Left kidney (tissue), 8 donors: ENCODE measurements at places on chromosomes 11 and 22. TPM values are rescaled to one million over a fixed set of nuclear protein-coding genes. Genes with fewer than 3 reads are reported as not detected.

DNA sequence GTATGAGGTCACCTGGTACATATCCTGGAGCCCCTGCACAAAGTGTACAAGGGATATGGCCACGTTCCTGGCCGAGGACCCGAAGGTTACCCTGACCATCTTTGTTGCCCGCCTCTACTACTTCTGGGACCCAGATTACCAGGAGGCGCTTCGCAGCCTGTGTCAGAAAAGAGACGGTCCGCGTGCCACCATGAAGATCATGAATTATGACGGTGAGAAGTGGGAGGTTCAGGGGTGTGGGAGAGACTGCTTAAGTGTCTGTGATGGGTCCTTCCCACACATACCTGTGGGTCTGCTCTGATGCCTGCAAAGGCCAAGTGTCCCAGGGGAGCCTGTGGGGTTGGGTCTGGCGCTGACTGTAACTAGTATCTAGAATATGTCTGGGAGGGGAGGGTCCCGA is 3.9 kb downstream of the APOBEC3G start:
- no peak for DNase-seq

Gene LRRC32
- 48.8 TPM for polyA plus RNA-seq

Gene SPA17
- polyA plus RNA-seq: 25.3 TPM

DNA sequence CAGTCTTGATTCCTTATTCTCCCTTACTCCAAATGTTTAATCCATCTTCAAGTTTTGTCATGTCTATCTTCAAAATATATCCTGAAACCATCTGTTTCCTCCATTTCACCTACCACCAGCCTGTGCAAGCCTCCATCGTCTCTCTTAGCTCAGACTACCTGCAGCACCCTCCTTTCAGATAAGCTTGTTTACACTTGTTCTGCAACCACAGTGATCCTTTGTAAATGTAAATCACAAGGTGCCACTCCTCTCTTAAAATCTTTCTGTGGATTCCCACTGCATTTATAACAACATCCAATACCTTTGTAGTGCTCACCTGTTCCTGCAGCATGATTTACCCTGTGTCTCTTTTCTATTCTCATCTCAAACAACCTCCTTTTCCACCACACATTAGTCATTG is 31.8 kb upstream of the GPR83 start:
- no peak for DNase-seq

DNA sequence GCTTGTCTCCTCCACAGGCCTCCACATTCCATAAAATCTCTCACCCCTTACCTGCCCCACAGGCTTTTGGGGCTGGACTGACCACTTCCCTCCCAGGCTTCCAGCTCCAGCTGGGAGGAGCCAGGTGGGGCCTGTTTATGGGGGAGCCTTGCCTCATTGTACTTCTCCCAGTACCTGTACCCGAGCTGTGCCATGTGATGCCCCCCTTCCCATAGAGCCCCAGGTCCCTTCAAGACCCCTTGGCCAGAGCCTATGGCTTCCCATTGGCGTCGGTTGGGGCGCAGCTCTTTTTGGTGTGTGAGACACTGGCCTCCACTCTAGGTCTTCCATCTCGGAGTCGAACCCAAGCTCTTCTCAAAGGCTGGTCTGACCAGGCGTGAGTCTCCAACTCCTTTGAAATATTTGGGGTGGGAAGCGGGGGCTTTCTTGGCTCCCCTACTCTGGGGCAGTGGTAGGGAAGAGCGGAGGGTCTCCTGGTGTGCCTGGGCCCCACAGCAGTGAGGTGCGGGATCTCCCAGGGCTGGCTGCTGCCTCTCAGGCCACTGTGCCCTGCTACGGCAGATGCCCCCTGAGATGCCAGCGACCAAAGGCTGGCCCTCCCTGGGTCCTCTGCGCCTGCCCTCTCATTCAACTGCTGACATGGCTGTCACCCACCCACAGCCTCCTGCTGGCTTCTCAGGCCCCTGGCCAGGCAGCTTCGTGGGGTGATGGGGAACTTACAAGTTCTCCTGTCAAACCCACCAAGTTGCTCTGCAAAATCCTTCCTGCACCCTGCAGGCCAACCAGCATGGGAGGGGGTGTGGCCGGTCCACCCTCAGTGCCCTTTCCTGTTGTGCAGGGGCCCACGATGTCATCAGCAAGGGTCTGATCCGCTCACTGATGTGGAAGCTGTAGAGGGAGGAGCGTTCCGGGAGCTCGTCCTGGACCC is 25.7 kb downstream of the DRICH1 start:
- DNase-seq: no peak

GRCh38 chr11:96969251-96969650 is 579.4 kb downstream of the JRKL start:
- DNase-seq: no peak

DNA sequence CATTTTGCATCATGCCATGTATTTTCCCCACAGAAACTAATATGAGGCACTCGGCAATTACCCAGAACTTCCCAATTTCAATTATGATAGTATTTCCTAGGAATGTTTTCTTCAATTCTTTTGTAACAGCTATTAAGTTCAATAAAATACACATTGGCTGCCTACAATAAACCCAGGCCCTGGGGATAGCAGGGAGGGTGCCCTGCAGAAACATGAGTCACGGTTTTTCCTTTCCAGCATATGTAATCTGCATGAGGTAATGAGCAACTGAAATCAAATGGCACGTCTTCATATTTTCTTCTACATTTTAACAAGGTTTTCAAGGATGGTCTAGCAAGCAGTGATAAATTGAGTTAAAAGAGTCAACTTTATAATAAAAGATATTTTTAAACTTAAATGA is 32.0 kb downstream of the GUCY1A2 start:
- DNase-seq: no peak

GRCh38 chr11:80937842-80938241 is 1497.0 kb upstream of the TENM4 start:
- no peak for DNase-seq

DNA sequence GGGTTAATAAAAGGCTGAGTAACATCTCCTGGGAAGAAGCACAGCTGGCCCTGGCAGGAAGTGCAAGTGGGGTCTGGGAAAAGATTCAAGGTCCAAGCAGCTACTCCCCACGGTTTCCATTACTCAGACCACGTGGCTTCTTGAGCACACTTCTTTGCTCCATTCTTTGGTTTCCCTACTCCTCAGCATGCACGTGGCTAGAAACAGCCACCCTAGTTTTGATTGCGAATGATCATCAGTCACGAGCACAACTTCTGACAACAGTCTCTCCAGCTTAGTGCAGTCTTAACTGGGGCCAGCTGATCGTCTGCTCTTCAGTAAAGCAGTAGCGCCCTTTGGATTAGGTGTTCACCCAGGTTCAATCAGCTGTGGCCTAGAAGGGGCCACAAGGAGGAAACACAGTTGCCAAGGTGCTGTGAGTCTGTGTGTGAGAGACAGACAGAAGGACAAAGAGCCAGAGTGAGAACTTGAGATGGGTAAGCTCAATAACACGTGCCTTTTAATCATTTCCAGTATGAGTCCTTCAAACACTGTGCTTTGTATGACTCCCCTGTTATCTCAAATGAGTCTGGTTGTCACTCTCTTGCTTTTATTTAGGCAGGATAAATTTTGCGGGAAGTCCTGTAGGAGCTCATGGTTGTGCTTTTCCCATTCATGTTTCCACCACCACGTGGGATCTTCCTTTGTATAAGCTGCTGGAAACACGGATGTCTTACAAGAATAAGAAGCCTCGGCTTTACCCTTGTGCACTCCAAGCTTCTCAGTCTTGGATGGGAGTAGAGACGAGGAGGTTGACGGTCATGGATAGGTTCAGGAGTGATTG is 901 bp upstream of the PARVA start:
- peak; percentile 50 for DNase-seq

DNA sequence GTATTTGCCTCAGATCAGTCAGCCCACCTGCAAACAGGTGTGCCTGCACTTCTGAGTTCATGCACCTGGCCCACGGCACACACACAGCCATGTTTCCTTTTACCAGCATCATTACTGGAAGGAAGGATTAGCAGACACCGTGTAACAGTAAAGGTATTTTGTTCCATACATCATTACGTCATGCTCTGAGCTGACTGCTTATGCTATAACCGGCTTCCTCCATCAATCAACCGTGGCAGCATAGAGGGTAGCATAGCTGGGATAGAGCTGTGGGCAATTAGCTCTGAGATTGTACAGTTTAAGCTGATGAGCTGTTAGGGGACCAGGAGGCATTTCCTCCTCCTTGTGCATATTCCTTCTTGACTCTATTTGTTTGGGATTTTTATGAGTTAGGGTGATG is 102.4 kb downstream of the ME3 start:
- no peak for DNase-seq

GRCh38 chr11:86459682-86460460 is 85.2 kb downstream of the CCDC81 start:
- no peak for DNase-seq

GRCh38 chr22:36761553-36762240 is 14.2 kb downstream of the IFT27 start:
- no peak for DNase-seq

DNA sequence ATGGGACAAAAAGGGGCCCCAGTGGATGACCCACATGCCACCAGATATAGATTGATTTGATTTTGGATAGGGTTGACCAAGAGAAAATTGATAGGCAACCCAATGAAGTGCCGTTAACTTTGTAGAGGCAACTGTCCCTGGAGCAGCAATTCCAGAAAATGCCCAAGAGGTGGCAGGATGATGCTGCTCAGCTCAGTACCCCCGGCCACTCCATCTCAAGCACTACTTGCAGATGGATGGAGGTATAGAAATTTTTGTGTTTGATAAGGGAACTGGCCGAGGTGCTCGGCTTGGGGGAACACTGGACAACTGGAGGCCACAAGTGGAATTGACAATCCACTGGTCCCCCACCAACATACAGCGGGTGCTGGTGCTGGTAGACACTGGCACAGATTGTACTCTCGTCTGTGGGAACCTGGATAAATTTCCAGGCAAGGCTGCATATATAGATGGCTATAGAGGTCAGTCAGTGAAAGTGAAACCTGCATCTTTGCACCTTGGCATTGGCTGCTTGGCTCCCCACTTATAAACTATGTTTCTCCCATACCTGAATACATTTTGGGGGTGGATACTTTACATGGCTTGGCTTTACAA is 86.3 kb downstream of the CCDC83 start:
- DNase-seq: no peak

Gene PGM2L1
- 4.4 TPM for polyA plus RNA-seq

- no peak for DNase-seq
Observed at GRCh38 chr11:131195661-131196517, 174.5 kb upstream of the NTM start.

DNA sequence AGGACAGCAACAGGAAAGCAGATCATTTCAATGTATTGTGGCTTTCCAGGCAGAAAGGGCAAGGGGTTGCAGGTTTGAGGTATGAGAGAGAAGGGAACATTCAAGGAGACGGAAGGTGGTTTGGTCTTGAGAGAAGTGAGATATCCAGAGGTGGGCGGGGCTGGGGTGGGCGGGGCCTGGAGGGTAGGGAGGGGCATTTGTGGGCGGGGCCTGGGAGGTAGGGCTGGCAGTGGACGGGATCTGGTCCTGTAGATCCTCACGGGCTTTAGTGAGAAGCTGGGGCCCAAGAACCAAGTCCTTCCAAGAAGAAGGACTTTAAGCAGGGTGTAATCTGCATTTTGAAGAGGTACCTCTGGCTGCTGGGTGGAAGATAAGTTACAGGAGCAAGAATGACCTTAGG is 199.2 kb downstream of the MN1 start:
- no peak for DNase-seq

DNA sequence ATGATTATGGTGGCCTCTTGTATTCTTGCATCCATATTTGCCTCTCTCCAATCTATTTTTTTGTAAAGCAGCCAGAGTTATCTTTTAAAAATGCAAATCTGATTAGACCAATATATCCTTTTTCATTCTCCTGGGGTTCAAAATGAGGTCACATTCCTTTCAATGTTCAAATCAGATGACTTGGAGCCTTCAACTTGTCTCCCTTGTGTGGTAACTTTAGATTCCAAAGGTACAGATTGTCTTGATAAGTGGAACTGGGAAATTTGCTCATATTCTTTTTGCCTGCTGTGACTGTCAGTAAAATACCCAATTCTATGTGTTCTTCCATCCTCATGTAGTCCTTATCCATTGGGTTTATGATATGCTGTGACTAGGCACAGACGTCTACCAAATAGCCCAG is 15.1 kb upstream of the CAPRIN1 start:
- DNase-seq: no peak

DNA sequence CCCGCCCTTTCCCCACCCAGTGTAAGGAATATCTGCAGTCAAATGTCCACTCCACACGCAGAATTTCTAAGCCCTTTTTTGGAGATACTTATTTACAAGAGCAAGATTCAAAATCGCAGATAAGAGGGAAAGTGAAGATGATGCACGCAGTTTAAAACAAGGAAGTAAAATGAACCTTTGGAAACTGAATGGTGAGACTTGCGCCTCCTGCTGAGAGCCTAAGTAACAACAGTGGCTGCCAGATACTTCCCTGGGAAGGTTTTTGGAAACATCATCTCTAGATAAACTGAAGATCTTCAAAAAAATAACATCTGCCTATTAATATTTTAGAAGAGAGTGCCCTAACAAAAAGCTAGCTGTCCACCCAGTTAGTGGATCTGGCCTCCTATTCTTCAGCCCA is 963.1 kb upstream of the FAT3 start:
- DNase-seq: no peak

- no peak for DNase-seq
Observed at GRCh38 chr11:100991541-100991940, 138.1 kb downstream of the PGR start.

DNA sequence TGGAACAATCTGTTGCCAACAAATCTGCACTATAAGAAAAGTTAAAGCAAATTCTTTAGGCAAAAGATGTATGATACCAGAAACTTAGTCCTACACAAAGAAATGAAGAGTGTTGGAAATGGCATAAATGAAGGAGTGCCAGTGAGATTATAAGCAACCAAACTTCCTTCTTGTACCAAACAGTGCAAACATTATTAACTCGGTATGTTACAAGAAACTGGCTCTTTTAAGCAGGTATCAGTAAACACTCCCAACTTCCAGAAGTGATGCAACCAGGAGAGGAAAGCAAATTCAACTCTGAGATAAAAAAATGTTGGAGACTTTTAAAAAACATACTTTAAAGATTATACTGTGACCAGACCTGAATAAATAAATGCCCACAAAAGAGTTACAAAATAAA is 28.5 kb downstream of the COPB1 start:
- DNase-seq: no peak

DNA sequence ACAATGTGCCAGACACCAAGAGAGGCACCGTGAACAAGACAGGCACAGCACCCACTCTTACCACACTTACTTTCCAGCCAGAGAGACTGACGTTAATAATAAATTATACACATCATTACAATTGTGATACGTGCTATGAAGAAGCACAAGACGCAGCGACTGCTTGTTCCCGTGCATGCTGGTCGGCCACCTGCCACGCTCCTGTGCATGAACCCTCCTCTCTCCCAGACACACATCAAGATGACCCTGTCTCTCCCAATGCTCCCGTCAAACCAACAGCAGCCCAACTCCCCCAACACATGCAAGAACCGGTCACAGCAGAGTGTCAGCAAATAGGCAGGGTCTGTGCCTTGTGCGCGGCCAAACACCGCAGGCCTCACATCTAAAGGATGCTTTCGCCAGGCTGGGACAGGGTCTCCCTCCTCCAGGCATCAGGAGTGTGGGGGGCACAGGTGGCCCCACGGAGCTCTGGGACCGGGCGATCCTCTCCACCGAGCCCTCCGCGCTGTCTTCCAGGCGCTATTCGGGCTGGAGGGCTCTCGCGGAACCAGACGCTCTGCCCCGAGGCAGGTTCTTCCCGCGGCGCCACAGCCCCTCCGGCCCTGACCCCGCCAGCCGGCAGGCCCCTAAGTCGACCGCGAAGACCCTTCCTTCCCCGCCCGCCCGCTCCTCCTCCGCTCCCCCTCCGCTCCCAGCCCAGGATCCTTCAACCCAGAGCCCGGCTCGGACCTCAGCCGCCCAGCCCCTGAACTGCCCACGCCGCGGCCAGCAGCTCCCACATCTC is 533 bp downstream of the SERGEF start:
- DNase-seq: no peak

Gene B4GALNT4
- 65.8 TPM for polyA plus RNA-seq
